DMS79 (cell line): ENCODE measurements at places on chromosomes 13 and 19.
A peak's percentile ranks its signal among the peaks of the same experiment; 100 is the strongest.

- peak; percentile 34 for DNase-seq
Observed at GRCh38 chr13:107864543-107865317, 350.6 kb downstream of the LIG4 start.

DNA sequence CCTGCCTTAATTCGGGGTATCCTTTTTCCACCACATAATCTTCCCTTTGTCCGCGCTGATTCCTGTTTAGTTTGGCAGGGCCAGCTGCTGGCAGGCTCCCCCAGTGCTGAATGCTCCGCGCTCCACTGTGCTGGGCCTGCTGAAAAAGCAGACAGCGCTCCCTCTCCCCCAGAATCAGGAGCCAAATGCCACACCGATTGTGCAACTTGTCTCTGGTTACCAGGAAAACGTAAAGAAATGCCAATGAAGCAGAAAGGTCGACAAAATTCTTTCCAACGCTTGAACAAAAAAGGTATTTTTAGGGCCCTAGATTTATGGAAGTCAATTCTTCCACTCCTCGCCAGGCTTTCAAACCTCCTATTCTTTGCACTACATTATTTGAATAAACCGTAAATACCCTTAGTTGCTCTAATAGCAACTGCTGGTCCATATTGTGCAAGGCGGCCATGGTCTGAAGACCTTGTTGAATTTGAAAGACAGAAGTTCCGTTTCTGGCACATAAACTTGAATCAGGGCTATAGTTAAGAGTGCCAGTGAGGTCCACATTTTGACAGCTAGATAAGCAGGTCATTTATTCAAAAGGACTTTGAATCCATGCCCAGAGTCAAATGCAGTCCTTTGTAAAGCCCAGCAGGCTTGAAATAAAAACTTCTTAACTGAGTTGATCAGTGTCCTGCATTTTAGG lies 206.7 kb upstream of the RFC3 start:
- DNase-seq, result no peak

- DNase-seq, result no peak
Observed at GRCh38 chr19:50823389-50824042, at the start of gene KLK1. Gene KLK1 (minus strand): TSS chr19:50823787. CDS start chr19:50823748, 39 bp downstream.

GRCh38 chr13:28370448-28370847 lies 124.5 kb downstream of the FLT1 start:
- no peak for DNase-seq
